Left cardiac atrium (tissue), 4 donors: ENCODE measurements at places on chromosomes 2 and 18. TPM values are rescaled to one million over a fixed set of nuclear protein-coding genes. Genes with fewer than 3 reads are reported as not detected.

ICOS gene
- total RNA-seq = 0.09 TPM

SLC9A2 gene
- total RNA-seq = not detected

IL1RL1 gene
- 1.8 TPM for total RNA-seq

ZNF396 gene
- total RNA-seq = 1.0 TPM

CRYBA2 gene
- total RNA-seq = not detected

TMEM247 gene
- not detected for total RNA-seq

SERPINB13 gene
- not detected for total RNA-seq

GRCh38 chr2:35783723-35784122 lies 571.9 kb upstream of the CRIM1 start:
- no peak for DNase-seq

- DNase-seq = no peak
Measured at GRCh38 chr18:71689416-71690160, 854.6 kb downstream of the CBLN2 start.

DNA sequence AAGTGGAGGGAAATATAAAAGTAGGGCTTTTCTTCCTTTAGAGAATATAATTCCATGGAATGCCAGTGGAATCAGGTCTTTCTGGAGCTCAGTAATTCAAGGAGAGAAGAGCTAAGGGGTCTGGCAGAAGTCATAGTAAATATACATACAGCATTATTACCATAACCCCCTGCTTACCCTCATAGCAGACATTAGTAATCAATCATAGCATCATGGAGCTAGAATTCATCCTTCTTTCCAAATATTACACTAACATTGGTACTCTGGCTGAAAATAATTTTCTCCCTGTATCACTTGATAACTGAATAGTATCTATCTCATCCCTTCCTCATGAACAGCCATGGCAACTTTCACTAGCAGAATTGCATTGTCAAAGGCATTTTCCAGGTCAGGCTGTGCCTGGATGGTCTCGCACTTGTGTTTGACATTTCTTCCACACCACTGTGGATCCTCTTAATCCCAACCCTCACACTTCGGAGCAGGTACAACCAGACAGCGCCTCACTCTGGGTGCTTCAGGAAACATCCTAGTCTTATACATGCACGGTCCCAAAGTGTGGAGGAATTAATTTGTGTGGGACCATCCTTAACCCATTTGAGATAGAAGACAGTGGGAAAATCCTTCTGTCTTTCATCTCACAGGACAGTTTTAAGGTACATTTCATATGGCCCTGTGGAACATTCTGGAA lies 84.2 kb upstream of the SEC11C start:
- DNase-seq = no peak

DNA sequence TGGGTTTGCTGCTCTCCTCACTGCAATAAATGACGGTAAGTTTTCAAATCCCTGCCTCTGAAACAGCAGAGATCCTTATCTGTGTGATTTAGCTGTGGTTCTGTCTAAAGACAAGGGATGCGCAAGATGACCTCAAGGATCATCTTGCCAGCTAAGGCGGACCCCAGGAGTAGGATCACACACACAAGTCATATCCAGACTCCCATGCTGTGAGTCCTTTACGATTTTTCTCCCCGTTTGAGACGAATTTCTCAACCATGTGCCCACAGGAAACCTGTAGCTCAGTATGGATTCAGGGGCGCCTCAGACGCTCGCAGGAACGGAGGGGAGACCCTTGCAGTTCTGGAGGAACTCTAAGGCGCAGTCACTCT lies 11.1 kb upstream of the DCTN1 start:
- no peak for DNase-seq

- no peak for DNase-seq
Measured at GRCh38 chr2:240419271-240419670, 16.2 kb upstream of the GPC1 start.

GRCh38 chr18:67200665-67201064 lies 315.9 kb downstream of the DSEL start:
- no peak for DNase-seq

DNA sequence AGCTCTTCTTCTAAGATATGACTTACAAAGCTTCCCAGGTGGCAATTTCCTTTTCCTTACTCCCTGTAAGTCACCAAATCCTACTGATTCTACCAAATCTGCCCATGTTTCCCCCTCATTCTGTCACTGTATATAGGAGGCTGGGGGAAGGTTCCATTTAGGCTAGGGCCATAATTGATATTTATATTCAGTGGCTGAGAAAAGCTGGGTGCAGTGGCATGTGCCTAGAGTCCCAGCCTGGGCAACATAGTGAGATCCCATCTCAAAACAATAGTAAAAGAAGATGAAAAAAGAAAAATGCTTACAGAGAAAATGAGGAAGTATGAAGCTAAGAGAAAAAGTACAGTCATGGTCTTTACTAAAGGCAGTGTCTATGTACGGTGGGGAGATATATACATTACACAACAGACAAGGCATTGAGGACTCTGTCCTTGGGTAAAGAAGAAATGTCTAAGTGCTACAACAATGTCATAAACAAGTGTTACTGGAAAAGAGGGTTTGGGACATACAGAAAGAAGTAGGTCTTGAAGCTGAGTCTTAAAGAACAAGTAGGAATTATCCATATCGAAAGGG lies 4.8 kb downstream of the CWC22 start:
- no peak for DNase-seq

- no peak for DNase-seq
Measured at GRCh38 chr2:166104773-166105172, 23.0 kb downstream of the SCN1A start.

DNA sequence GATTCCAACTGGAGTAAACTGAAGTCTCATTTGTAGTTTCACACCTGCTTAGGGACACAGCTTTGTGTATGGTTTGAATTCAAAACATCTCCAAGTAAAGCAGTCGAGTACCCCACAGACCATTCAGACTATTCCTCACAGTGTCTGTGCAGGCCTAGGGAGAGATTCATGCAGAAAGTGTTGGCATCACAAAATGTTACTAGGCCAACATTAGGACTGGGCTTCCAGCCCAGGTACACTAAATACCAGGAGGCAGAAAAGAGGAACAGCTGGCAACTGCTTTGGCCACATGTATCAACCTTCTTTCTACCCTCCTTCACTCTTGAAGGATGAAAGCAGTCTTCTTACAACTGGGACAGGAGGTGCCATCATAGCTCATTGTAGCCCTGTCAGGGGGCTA lies 270.4 kb upstream of the TMEFF2 start:
- DNase-seq = no peak

DNA sequence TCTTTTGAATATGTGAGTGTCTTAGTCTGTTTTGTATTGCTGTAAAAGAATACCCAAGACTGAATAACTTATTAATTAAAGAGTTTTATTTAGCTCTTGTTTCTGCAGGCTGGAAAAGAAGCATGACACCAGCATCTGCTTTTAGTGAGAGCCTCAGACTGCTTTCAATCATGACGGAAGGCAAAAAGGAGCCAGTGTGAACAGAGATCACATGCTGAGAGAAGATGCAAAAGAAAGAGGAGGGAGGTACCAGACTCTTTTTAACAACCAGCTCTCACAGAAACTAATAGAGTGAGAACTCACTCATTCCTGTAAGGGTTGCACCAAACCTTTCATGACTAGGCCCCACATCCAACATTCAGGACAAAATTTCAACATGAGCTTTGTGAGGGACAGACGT lies 101.6 kb upstream of the HNMT start:
- DNase-seq = no peak

DNA sequence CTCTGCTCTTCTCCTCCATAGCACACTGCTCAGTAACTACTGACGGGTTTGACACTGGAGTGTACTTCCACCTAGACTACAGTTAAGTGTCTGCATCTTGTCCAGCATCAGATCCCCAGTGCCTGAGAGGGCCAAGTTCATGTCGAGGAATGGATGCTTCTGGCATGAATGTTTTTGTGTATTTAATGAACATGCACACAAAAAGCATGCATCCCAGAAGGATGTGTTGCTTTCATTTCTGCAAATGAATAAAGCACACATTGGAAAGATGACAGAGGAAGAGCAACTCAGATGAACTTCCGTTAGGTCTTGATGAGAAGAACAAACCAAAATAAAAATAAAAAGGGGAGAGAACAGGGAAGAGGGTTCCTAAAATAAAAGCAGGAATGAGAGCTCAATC lies 27.9 kb downstream of the C2orf49 start:
- no peak for DNase-seq

GRCh38 chr2:29293830-29294438 lies 178.7 kb downstream of the CLIP4 start:
- DNase-seq = no peak
